Amniotic epithelial cell (primary cell): ENCODE measurements at places on chromosomes 7 and 10.
A peak's percentile ranks its signal among the peaks of the same experiment; 100 is the strongest.

DNA sequence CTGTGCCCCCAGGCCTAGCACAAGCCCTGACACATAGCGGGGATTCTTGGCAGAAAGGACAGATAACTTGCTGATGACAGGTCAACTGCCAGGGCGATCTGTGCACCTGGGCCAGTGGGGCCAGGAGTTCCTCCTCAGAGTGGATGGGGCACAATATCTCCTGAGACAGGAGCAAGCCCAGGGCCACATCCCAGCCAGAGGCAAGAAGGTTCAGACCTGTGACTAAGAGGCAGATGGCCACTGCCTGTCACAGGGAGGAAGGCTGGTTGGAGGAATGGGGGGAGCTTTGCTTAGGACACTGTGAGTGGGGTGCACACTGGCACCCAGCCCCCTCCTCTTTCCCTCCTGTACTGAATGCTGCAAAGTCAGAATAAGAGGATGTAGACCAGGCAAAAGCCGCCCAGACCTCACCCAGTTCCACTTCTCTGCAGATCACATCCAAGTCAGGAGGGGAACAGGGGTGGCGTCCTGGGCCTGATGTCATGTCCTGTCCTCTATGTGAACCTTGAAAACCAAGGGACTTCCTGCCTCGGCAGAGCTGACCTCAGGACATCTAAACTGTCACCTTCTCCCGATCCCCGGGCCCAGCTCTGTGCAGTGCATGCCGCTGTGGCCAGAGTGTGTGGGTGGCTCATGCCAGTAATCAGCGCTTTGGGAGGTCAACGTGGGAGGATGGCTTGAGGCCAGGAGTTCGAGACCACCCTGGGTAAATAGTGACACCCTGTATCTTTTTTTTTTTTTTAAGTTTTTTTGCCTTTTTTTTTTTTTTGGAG is 1.3 kb downstream of the GUSB start:
- no peak for DNase-seq

DNA sequence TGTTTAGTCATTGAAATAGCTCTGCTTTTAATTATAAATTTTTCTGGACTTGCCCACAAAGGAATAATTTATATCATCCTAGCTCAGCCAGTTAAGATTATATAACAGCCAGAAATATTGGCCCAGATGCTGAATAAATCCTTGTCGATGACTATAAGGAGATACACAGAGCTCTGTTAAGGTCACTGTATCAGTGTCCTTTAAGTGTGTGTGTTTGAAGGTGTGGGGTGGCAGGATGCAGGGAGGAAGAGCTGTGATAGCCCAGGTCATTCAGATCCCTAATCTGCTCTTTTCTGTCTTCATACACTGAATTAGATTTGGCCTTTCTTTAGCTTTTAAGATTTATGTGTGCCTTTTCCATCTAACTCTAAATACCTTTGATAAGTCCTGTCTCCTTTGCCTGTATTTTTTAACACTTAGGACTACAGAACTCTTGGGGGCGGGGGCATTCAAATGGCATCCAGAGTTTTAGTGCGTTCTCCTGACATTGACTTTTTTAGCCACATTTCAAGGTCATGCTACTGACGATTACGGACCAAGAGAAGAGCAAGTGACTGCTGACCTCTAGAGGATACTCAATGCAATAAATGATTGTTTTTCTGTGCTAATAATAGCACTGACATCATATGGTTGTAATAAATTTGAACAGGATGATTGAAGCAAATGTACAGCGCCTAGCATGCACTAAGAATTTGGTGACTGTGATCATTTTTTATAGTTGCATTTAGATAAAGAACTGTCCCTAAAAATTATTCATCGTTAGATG is 172.3 kb downstream of the CACNB2 start:
- peak; percentile 65 for DNase-seq

DNA sequence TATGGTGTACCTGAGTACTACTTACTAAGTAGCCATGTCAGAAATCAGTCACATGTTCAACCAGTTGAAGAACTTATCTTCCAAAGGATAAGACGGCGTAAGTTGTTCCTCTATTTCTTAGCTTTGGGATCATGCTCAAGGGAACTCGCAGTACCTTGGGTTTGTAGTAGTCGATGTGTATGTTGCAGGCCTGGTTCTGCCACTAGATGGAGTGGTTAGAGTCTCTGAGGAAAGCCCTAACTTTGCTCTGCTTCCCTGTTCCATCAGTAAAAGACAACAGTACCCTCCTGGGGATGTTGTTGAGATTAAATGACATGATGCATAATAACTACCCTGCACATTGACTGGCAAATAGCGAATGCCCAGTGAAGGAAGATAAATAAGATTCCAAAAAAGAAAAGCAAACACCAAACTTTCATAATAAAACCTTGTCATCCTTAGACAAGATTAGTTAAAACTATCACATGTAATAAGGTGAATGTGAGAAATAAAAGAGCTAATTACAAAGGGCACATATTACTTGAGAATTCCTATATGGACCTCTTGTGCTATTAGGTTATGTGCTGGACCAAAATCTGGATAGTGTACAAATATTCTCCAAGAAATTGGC is 165.9 kb downstream of the ABCA13 start:
- peak; percentile 3 for DNase-seq

DNA sequence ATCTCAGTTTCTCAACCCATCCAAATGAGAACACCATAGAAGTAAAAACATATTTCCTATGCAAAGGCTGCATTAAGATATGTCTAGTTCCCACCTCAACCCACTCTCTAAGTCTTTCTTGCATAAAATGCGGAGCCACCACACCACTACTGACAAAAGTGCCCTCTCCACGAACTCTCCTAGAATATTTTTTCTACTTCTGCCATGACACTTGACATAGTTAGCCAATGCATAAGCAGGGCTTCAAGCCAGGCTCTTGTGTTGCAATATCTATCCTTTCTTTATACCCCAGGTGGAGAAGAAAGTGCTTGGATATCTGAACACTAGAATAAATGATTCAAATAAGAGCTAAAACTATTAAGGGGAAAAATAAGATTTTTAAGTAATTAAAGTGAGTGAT is 465.2 kb downstream of the NRG3 start:
- peak; percentile 32 for DNase-seq

DNA sequence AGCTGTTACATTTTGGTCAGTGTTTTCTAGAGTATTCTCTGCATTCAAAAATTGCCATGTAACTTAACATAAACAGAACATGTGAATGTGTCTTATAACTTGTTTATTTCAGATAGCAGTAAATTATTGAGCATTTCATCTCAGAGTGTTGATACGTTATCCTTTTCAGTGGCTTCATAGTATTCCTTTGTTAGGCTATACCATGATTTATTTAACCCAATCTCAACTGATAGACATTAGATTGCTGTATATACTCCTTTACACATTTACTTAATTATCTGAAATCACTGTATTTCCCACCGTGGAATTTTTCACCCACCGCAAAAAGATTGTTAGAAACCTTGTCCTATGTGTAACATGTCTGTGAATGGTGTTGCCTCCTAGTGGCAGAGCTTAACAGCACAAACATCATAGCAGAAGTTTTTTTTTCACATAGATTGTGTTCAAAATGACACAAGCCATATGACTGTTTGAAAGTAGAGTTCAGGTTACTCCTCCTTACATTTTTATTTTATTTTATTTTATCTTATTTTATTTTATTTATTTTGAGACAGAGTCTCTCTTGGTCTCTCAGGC is 21.4 kb downstream of the SLF2 start:
- DNase-seq: peak; percentile 32

GRCh38 chr7:53095731-53096501 is 60.5 kb downstream of the POM121L12 start:
- DNase-seq: no peak

DNA sequence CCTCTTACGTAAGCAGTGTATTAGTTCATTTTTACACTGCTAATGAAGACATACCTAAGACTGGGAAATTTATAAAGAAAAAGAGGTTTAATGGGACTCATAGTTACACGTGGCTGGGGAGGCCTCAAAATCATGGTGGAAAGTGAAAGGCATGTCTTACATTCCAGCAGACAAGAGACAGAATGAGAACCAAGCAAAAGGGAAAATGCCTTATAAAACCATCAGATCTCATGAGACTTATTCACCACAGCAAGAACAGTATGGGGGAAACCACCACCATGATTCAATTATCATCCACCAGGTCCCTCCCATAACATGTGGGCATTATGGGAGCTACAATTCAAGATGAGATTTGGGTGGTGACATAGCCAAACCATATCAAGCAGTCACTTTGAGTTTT is 126.3 kb upstream of the CXCL12 start:
- DNase-seq: no peak

DNA sequence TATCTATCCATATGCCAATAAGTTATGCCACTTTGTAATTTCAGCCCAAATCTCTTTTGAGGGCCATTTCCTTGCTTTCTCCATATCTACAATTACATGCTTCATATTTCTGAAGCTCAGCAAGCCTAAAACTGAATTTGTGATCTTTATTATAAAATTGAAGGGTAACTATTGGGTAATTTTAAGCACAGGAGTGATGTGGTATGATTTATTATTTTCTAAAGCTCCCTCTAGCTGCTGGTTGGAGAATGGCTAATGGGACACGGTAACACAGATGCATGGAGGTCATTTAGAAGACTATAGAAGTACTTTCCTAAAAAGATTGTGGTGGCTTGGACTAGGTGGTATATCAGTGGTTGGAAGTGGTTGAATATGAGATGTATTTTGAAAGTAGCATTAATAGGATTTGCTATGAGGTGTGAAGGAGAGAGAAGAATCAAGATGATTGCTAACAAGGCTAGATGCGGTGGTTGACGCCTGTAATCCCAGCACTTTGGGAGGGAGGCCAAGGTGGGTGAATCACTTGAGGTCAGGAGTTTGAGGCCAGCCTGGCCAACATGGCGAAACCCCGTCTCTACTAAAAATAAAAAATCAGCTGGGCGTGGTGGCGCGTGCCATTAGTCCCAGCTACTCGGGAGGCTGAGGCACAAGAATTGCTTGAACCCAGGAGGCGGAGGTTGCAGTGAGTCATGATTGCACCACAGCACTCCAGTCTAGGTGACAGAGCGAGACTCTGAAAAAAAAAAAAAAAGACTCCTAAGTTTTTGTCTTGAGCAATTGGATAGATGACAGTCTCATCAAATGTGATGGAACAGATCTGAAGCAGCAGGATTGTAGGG is 13.9 kb downstream of the KLHDC10 start:
- peak; percentile 57 for DNase-seq

DNA sequence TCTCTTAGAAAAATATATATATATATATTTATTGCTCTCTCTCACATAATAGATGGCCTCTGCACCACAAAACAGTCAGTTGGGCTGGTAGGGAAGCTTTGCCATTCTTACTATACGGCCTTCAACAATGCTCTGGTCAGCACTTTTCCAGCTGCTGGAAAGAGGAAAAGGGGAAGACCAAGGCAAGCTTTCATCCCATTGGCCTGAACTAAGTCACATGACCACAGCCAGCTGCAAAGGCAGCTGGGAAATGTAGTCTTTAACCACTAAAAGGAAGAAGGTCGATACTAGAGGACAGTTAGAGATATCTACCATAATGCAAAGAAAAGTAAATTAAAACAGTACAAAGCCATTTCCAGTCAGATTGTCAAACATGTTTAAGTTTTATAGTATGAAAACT is 58.4 kb upstream of the MACROH2A2 start:
- DNase-seq: peak; percentile 63

DNA sequence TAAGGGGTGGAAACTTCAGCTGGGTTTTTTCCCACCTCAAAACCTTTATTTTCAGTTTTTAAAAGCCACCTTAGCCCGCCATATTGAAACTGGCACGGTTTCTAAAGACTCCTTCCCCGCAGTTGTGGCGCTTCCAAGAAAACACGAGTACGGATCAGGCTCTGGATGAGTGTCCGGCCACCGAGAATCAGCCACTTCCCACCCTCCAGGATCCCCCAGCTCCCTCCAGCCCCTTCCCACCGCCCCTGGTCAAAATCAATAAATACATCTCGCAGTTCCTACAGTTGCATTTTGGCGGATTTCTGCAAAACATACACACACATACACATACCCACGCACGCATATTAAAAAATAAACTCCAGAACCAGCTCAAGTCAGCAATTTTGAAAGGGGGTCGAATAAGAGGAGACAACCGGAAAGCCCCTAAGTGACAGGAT is 1.1 kb downstream of the SFMBT2 start:
- DNase-seq: no peak

DNA sequence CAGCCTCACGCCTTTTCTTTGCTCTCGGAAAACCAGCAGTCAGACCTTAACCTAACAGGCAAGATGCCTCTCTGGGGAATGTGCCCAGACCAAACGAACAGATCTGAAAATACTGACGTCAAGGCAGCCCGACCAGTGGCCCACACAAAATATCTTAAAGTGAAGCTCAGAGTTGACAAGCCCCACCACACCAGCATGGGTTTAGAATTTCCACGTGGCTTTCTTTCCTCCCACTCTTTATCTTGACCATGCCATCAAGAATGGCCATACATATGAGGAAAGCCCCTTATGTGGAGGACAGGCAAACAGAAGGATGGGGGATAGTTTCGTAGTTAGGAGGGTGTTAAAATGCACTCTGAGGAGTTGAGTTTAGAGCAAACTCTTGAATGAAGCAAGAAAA is 89.8 kb downstream of the MRPL32 start:
- no peak for DNase-seq

DNA sequence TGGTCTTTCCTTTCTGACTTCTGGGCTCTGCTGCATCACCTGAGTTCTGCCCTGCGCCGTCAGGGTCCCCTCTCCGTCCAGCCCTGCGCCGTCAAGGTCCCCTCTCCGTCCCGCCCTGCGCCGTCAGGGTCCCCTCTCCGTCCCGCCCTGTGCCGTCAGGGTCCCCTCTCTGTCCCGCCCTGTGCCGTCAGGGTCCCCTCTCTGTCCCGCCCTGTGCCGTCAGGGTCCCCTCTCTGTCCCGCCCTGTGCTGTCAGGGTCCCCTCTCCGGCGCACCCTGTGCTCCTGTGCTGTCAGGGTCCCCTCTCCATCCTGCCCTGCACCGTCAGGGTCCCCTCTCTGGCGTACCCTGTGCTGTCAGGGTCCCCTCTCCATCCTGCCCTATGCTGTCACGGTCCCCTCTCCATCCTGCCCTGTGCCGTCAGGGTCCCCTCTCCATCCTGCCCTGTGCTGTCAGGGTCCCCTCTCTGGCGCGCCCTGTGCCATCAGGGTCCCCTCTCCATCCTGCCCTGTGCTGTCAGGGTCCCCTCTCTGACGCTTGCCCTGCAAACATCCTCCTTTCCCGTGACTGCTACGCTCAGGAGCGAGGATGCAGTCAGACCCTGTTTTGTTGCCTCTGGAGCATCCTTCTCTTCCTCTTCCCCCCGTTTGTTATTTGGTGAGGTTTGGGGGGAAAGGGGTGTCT is 66.4 kb downstream of the INPP5A start:
- DNase-seq: no peak

GRCh38 chr10:97547962-97548361 is 24.6 kb upstream of the ANKRD2 start:
- peak; percentile 53 for DNase-seq
